GM13976 (cell line): ENCODE measurements at places on chromosomes 7 and 10.

DNA sequence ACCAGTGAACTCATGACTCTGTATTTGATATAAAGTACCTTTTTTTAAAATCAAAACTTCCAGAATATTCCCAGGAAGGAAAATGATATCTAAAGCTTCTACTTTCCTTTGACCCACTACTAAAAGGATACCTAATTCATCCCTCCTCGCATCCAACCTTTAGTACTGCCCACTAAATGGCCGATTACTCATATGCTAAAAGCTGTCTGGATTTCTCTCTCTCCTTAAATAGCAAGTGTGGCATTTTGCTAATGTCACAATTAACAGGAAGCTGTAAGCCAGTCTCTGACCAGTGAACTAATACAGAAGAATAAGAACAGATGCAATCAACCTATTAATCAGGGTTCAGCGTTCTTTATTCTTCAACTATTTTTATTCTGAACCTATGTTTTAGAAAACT, 59.0 kb downstream of the DNAJB9 start:
- DNase-seq: no peak

DNA sequence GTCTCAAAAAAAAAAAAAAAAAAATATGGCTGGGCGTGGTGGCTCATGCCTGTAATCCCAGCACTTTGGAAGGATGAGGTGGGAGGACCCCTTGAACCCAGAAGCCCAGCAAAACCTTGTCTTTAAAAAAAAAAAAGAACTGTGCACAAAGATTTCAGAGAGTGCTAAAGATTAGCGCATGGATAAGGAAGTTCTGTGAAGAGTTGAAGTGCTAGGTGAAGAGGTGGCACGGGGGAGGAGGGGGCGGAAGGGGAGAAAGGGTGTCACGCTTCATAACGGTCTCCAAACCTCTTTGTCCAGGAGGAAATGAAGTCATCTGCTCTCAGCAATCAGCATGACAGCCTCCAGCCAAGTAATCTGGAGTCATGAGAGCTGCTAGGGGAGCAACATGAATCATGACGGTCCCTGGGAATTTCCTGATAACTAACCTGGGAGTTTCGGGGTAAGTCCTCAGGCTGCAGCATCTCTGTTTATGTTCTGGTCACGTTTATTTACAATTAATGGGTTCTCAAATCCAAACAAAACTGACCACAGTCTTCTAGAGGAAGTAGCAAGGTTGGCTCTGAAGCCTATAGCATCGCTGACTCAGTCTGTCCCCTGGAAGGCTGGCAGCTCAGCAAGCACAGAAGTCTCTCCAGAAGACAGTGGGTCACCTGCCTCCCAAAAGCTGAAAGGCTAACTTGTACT, 1.9 kb upstream of the PLAU start:
- DNase-seq: peak; percentile 73

DNA sequence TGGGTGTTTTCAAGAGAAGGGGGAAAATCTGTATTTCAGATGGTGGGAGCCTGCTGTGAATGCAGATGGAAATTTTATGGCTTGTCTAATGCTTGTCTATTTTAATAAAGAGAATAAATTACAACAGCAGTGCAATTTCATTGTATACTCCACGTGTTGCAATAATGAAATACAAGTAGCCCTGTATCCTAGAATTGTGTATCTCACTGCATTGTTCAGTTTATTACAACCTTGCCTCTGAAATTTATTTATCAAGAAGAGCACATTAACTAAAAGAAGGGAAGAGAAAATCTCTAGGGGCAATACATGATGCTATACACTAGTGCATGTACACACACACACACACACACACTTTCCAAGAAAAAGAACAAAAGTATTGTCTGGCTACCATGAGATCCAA, 21.8 kb downstream of the ANK3 start:
- DNase-seq: no peak

- DNase-seq: peak; percentile 87
These were observed at the start of gene PON2 for GRCh38 chr7:95434557-95435421. Gene PON2, minus strand, starts transcription at chr7:95435028. Its CDS starts 77 bp downstream, at chr7:95434951.

DNA sequence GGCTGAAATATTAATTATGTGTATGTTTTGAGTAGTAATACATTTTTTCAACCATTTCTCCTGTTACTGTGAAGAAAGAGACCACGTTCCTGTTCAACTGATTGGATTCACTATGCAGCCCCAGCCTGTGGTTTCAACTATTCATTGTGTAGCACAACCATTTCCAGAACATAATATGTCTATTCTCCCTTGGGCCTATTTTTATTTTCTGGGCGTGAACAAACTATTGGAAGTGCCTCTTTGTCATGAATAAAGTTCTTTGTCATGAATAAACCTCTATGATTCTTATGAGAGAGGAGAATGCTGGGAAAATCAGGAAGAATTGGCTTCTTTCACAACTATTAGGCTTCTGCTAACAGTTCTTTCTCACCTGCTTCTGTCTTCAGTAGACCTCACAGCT, 152.4 kb downstream of the GNAT3 start:
- DNase-seq: no peak

- no peak for DNase-seq
These were observed 51.6 kb upstream of the RPA3 start for GRCh38 chr7:7769710-7770627.

DNA sequence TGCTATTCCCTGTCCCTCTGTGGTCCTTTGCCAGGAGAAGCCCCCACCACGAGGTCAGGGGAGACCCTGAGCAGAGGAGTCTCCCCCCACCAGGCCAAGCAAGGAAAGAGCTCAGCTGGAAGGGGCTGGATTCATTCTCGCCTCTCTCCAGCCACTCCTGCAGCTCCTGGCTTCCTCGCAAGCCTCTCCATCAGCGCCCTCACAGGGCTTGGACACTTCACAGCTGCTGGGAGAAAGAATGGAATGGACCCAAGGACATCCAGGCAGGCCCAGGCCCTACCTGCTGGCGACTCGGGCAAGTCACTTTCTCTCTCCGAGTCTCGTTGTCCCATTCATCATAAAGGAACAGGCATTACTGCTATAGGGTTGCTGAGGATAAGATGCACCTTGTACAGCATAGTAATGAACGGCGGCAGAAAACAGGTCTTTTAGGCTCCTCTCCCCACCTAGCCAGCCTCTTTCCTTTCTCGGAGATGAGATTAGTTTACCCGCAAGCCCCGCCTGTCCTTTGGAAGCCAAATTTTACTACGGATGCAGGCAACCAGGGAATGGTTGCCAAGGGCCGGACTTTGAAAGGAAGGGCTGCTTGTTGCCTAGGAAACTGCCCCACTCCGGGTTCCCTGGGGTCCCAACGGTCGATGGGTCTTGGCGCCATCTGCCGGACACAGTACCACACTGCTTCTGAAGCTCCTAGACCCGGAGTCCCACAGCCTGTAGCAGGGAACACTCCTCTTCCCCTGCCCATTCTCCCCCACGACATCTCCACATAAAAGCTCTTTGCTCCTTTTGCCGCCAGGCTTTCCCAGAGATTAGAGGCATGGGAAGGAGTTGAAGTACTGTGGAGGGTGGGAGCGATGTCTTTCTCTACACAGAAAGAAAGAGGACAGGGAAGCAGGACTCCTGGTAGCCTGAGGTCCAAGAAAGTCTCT, 22.3 kb downstream of the IMPDH1 start:
- peak; percentile 90 for DNase-seq
